ENCODE measurements at places on chromosomes 1 and 21.

- no peak for DNase-seq
These were observed 129.5 kb upstream of the ERRFI1 start for GRCh38 chr1:8155528-8156186.

- DNase-seq = no peak
These were observed 43.5 kb downstream of the PRKAA2 start for GRCh38 chr1:56688522-56689026.

DNA sequence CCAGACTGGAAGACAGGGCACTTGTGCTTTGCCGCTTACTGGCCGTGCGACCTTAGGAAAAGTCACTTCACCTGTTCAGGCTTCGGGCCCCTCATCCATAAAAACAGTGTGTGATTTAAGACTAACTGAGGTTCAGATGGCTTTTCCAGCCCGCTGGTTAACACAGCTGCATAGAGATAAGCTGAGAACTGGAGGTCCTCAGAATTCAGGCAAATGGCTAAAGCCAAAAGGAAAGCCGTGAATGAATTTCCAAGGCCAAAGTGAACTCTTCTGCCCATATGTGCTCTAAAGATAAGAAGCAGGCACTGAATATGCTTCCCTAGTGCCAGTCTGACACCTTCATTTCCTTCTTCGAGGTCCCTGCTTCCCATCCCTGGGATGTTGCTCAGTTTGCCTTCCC is 23.5 kb upstream of the SARS1 start:
- no peak for DNase-seq

DNA sequence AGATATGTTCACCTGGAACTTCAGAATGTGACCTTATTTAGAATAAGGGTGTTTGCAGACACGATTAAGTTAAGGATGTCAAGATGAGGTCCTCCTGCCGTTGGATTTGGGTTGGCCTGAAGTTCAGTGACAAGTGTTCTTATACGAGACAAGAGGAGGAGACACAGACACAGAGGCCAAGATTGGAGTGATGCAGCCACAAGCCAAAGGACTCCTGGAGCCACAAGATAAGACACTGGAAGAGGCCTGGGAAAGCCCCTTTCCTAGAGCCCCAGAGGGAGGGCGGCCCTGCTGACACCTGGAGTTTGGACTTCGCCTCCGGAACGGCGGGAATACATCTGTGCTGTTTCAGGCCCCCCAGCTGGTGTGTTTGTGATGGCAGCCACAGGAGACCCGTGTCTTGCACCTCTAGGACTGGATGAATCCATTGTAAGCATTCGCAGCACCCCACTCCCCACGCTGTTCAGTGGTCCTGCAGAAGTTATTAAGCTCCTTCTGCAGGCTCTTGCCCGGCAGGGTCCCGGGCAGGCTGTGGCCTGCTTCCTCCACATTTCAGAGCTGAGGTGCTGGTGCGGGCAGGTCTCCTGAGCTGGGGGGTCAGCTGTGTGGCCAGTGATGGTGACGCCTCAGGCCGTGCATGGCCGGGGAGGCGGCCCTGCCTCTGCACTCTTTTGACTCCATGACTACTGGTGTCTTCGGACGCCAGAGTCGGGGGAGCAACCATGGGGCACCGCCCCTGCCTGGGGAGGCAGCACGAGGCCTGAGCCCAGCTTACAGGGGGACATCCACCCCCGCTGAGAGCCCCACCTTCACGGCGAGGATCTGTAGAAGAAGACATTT is 34.6 kb downstream of the UMODL1 start:
- no peak for DNase-seq

DNA sequence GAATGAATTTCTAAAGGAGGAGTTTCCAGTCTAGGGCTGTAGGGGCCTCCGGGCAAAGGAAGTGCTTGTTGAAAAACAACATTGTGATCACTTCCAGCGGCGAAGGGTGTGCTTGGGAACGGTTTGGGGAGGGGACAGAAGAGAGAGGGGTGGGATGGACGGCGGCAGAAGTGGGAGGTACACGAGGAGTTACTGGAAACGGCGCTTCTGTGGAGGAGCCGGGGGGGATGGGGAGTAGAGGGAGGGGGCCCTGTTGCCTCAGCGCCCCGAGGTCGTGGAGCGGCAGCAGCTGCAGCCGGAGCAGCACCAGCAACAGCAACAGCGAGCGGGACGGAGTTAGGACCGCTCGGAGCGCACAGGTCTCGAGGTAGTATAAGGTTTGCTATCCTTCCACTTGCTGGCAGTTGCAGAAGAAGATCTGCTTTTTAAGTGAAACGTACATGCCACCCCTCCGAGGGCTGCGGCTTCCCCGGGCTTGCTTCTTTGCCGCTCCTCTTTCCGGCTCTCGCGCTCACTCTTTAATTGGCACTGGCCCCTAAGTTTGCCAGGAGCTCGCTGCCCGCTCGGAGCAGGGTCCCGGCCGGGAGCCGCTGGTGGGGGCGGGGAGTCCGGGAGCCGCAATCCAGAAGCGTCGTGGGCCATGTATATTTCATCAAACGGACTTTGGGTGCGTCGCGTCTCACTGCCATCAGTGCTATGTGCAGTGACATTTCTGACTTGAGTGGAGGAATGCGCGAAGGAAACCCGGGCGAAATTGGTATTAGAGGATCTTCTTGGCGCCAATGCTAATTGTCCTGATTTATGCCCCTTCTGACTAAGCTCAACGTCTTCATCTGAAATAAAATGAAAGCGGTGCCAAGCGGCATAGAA is 771 bp upstream of the NTNG1 start:
- no peak for DNase-seq

GRCh38 chr1:84899969-84900368 is 7.0 kb upstream of the LPAR3 start:
- DNase-seq = no peak

DNA sequence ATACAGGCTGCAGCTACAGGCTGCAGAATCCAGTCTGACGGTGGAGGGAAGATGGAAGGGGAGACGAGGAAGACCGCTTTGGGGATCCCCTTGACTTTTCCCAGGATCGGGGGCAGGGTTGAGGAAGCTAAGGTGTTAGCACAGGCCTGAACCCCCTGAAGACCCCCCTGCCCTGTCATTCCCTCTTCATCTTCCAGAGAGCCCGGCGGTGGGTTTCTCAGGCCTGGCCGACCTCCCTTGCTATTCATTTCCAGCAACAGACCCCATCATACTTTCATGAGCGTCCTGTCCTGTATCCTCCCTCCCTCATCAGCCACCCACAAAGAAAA is 112.0 kb downstream of the PGBD5 start:
- no peak for DNase-seq

- DNase-seq = no peak
These were observed 64.8 kb upstream of the ATP5PO start for GRCh38 chr21:33980276-33980916.

GRCh38 chr1:201173736-201174135 is 16.9 kb upstream of the IGFN1 start:
- DNase-seq = no peak

- DNase-seq = no peak
These were observed 535 bp downstream of the SETD4 start for GRCh38 chr21:36059823-36060158.

- DNase-seq = no peak
These were observed 43.0 kb downstream of the SPATA17 start for GRCh38 chr1:217674028-217674729.

DNA sequence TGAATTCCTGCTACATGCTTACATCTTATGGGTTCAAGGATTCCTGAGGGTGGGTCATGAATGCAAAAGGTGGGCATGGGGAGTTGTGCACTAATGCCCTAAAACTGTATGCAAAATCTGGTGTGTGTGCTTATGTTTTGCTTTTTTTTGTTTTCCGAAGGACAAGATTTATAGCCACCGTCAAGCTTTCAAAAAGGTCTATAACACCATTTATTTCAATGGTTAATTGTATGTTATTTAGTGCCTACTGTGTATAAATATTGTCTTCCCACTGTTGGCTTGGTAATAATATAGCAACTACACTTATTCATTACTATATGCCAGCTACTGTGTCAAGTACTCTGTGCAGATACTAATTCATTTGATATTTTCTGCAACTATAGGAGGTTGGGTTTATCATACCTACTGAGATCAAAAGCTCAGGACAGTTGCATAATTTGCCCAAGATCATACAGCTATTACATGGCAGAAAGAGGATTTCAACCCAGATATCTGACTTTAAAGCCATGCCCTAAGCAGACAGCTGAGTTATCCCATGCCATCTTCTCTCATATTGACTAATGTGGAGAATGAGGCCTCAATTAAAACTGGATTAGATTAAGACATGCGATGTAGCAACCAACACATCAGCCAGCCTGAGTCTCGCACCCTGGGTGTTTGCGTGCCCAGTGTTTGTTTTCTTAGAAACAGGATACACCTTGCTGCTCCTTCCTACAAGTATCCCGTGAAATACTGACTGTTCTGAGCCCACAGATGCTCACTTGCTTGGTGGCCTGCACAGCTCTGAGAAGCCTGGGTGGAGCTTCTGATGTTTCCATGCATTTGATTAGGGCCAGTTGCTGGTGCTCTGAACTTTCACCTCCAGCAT is 34.6 kb downstream of the GADD45A start:
- DNase-seq = no peak

GRCh38 chr1:227937031-227937837 is 10.5 kb downstream of the WNT9A start:
- no peak for DNase-seq

DNA sequence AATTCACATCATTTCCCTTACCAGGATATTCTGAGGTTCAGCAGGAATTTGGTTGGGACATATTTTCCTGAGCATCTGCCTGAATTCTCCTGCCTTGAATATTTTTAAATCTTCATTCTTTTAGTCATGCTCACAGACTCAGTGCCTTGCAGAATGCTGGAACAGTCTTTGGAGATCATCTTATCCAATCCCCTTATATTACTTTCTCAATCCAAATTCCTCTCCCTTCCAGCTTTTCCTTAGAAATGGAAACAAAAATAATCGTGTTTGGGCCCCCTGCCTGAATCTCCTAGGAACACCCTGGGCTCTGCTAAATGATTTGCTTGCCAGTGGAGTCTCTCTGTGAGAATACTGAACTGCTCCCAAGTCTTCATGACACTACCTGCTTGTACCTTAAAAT is 38.4 kb downstream of the LHX8 start:
- DNase-seq = no peak

GRCh38 chr1:185853739-185854138 is 119.5 kb downstream of the HMCN1 start:
- DNase-seq = no peak

- DNase-seq = no peak
These were observed 357.9 kb upstream of the DUSP10 start for GRCh38 chr1:222099746-222100145.

Measured in stimulated activated CD4-positive, alpha-beta T cell treated with anti-CD3 and anti-CD28 coated beads, Interleukin-4, amount 100 ng/mL, for 24 hours (primary cell).